ENCODE measurements at places on chromosomes 1 and 21. TPM values are rescaled to one million over a fixed set of nuclear protein-coding genes. Genes with fewer than 3 reads are reported as not detected.
A peak's percentile ranks its signal among the peaks of the same experiment; 100 is the strongest.

- DNase-seq, result peak; percentile 39
Measured at GRCh38 chr1:62299426-62300200, 19.6 kb downstream of the KANK4 start.

The TEKT2 gene
- 0.77 TPM for total RNA-seq

- no peak for DNase-seq
Measured at GRCh38 chr1:8144323-8144722, 118.2 kb upstream of the ERRFI1 start.

The RGS5 gene
- 39.0 TPM for total RNA-seq

The ATP6V1G3 gene
- total RNA-seq, result not detected

- no peak for DNase-seq
Measured at GRCh38 chr21:35120631-35121180, 71.6 kb upstream of the RUNX1 start.

- no peak for DNase-seq
Measured at GRCh38 chr1:19793360-19794046, 6.2 kb downstream of the TMCO4 start.

The OR10R2 gene
- total RNA-seq, result not detected

DNA sequence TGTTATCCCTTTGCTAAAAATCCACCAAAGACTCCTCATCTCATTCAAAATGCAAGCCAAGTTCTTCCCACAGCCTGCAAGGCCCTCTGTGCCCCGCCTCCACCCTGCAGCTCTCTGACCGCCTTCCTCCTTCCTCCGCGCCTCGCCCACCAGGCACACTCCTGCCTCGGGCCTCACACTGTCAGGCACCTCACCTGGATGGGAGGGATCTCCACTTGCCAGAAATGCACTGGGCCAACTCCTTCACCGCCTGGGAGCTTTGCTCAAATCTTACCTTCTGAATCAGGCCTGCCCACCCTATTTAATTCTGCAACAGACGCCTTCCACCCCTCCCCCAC is 26.2 kb downstream of the PGBD5 start:
- no peak for DNase-seq

DNA sequence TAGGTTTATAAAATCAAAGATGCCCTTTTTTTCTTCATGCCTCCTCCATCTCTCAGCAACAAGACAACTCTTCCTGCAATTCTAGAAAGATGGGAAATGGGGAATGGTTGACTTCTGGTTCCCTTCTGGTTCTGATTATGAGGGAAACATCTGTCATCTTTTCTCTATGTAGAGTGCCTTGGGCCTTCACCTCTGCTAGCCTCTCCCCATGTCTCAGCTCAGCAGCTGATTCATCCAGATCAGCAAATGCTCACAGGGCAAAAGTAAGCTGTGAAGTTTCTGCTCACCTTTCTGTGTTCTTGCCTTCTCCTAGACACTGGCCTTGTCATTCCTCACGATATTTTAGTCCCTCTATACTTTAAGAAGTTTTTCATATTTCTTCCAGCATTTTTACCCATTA is 17.8 kb upstream of the BECN2 start:
- DNase-seq, result no peak

GRCh38 chr1:7409278-7409677 is 361.8 kb upstream of the VAMP3 start:
- peak; percentile 1 for DNase-seq

DNA sequence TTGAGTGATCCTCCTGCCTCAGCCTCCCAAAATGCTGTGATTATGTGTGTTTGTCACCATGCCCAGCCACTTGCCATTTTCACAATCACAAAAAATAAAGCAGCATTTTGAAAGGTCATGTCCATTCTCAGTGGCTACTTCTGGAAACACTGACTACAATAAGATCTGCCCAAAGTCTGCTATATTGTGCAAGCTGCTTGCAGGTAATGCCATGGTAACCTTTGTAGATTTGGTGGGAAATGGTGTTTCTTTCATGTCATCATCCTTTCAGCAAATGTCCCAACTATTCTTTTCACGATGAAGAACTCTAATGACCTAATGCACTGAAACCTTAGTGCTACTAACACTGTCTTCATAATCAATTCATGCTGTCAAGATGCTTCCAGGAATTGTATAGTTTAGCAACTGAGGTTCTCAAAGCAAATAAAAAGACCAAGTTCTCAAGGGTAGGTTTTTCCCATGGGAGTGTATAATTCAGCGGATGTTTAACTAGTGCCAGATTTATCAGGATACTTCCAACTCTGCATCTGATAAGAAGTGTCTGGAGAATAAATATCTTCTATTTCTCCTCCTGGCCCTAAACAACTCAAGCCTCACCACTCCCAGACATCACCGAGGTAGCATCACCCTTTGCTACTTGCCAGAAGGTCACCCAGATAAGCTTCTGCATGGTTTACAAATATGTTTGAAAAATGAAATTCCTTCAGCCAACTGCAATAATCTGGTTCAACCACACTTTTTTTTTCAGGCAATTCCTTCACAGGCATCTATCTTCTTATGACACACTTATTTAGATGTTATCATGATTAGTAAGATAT is 132.0 kb upstream of the ZC3H11B start:
- no peak for DNase-seq

The MTR gene
- total RNA-seq, result 18.8 TPM

GRCh38 chr21:29338256-29338655 is 39.5 kb downstream of the BACH1 start:
- no peak for DNase-seq

DNA sequence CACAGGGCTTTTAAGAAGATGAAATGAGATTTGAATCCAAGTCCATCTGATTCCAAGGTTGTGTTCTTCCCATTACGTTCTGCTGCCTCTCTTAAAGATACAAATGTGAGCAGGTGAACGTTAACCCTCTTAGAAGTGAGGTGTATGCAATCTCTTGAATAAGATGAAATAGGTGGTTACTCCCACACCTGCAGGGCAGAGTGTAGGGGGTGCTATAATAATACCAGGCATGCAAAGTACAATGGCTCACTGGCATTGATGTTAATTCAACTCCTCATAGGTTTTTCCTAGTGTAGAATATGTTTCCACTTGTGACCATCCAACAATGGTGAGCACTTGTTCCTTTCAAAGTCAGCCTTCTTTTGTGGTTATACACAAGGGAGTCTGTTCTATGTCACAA is 163.0 kb downstream of the ASTN1 start:
- no peak for DNase-seq

DNA sequence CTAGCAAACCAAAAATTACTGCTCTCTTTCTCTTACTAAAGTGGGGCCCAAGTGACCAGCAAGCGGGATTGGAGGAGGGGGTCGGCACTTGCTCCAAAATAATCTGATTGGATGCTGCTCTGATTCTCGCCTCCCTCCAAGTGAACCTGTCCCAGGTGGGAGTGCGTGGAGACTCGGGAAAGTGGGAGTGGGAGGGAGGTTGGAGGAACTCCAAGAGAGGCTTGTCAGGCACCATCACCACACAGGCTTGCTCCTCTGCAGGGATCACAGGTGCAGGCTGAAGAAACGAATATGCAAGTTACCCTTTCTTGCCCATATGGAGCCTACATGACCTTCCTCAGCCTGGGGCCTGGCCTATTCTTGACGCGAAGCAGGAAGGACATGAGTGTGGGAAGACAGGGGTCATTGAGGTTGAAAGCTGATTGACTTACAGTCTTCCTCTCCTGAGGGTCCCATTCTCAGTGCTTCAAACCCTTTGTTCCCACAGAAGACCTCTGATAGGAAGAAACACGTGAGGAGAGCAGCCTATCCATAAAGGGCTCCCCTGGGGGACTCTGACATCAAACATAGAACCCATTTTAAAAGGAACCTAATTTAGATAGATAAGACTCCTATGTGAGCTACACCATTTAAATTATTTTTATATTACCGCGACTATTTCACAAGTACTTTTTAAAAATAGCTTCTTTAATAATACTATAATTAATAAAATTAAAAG is 14.2 kb downstream of the RGS8 start:
- DNase-seq, result no peak

The NIBAN1 gene
- 47.3 TPM for total RNA-seq

GRCh38 chr1:20250340-20250989 is 40.2 kb upstream of the VWA5B1 start:
- no peak for DNase-seq

GRCh38 chr1:201714542-201715329 is 114.2 kb upstream of the IPO9 start:
- no peak for DNase-seq

GRCh38 chr1:219542828-219543518 is 69.9 kb downstream of the ZC3H11B start:
- DNase-seq, result no peak

DNA sequence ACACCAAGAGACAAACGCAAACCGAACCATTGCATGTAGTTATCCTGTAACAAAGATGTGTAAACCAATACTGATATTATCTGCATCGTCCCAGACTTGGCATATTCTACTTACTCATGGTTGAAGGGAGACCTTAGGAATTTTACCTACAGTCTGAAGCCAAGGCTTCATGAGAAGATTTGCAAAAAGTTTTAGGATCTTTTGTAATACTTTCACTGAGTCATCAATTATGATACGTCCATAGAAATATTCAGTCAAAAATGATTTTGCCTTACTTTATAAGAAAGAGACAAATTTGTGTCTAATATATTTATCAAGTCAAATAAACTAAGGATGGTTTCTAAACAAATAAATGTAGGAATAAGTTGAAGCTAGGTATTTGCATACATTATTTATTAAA is 1176.1 kb upstream of the ADGRL2 start:
- no peak for DNase-seq

DNA sequence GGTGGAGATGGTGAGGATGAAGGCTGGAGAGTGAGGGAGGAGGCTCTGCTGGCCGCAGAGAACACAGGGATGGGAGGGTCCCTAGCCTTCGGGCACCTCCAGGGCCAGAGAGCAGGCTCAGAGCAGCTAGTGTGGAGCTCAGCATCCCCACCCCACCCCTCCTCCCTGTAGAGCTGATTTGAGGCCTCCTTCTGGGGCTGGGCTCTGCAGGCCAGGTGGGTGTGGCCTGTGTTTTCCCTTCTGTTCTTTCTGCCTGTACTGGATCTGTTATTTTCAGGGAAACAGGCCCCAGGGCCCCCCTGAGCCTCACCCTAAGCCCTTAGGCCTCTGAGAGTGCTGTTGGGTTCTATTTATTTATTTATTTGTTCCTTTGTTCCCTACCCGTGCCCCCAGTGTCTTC is 44.8 kb downstream of the TMCC2 start:
- DNase-seq, result no peak
